Activated T-helper 1 cell treated with anti-CD3 and anti-CD28 coated beads, Interleukin-12 subunit alpha, Interleukin-12 subunit beta, Interleukin-2, Interleukin-4 antibody, amounts not matched to agents 30 ng/mL and 10 ng/mL and 1 ng/mL, durations not matched to agents 14 hours and 24 hours and 36 hours (primary cell): ENCODE measurements at places on chromosomes 7 and 10.

DNA sequence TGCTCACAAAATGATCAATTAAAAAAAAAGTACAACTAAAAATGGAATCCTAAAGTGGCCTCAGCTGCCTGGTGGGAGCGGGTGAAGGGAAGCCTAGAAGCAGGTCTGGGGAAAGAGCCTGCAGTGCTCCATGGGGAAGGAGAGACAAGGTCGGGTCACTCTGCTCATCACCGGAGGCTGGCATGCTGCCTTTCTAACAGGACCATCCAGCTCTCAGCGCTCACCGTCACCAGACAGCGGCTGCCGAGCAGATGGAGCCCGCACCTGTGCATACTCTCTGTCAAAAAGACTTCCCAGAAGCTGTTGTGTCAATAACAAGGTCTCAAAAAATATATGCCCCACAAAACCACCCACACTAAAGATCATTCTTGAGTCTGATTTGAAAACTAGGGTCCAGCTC, 112.8 kb downstream of the BAMBI start:
- DNase-seq = no peak

- DNase-seq = no peak
These were observed 22.4 kb upstream of the GARS1 start for GRCh38 chr7:30572212-30572841.

DNA sequence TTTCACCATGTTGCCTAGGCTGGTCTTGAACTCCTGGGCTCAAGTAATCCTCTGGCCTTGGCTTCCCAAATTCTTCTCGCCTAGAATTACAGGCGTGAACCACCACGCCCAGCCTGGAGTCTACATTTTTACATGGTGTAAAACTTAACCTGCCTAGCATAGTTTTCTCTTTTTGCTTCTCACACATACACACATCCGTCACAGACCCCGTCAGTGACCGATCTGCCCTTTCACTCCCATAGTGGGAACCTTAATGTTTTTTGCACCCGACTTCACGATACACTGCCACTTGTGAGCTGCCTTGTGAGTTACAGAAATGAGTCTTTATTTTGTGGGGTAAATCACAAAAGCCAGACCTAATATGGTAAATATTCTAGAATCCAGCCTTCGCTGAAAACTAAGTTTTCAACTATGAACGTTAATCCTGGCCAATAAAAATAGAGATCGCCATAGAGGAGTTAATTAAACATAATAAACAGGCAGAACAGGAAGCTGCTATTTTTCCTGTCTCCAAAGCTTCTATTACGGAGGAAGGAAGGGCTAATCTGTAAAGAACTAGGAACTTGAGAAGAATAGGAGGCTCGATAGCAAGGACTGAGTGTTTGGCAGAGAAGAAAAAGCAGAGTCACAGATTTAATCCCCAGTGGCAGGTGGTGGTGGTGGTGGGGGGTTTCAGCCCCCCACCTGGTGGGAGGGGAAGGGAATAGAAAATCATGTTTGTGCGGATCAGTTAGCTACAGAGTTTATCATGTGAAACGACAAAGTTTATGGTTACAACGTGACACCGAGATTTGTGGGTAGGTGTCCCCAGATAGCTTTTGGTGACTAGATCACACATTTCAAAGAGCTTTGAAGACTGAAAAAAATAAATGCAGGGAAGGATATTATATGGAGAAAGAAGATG, 14.7 kb upstream of the FAM171A1 start:
- DNase-seq = no peak

DNA sequence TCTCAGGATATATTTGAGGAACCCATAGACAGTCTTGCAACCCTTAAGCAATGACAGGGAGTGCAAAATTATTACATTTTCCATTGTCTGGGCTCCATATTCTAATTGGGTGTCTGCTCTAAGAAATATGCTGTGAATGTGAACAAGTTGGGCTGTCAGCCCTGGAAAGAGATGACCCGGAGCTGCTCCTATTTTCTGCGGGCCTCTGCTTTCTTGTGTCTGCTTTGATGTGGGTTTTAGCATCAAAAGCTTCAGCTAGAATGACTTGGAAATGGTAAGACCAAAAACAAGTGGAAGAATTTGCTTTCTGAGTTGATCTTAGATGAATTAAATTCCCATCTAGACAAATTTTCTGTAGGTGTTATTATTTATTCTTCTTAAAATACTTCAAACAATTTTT, 343.6 kb upstream of the IGFBP3 start:
- DNase-seq = no peak

- DNase-seq = no peak
These were observed 184.8 kb downstream of the NPSR1 start for GRCh38 chr7:34842782-34843181.

- DNase-seq = no peak
These were observed 36.8 kb downstream of the LAMB4 start for GRCh38 chr7:108093341-108093740.
